AG04449 (cell line): ENCODE measurements at places on chromosomes 11 and 22.

DNA sequence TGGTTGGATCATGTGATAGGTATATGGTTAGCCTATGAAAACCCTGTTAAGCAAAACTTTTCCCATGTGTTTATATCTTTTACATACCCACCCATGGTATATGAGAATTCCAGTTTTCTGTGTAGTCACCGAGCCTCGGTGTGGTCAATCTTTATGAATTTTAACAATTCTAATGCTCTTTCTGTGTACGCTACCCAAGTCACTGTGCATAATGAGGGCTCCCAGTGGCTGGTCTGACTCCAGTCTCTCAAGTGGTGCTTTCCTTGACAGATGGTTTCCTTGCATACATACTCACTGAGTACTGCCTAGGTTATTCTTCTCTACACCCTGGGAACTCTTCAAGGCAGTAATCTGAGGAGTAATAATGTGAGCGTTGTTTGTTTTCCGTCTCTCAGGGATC is 17.6 kb downstream of the MUC15 start:
- DNase-seq: no peak

DNA sequence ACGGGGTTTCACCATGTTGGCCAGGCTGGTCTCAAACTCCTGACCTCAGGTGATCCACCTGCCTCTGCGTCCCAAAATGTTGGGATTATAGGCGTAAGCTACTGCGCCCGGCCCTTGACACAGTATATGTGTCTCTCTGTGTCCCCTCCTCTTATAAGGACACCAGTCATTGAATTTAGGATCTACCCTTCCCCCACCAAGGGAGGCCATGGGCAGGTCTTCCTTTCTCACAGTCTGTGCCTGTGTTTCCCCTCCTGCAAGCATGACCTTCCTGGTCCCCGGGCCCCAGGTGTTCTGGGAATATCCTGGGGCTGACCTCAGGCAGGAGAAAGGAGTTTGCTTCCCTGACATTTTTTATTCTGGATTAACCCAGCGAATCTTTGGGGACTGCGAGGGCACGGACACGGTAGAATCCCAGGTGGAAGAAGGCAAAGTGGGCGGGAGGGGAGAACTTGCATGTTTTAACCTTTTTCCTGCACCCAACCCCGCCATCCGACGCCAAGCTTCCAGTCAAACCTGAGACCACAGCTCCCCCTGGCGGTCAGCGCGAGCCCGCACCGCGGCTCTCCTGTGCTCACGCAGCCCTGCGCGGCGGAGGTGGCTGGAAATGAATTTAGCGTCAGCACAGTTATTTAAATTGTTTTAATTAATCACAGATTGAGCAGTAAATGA is 42.1 kb upstream of the ISX start:
- no peak for DNase-seq

DNA sequence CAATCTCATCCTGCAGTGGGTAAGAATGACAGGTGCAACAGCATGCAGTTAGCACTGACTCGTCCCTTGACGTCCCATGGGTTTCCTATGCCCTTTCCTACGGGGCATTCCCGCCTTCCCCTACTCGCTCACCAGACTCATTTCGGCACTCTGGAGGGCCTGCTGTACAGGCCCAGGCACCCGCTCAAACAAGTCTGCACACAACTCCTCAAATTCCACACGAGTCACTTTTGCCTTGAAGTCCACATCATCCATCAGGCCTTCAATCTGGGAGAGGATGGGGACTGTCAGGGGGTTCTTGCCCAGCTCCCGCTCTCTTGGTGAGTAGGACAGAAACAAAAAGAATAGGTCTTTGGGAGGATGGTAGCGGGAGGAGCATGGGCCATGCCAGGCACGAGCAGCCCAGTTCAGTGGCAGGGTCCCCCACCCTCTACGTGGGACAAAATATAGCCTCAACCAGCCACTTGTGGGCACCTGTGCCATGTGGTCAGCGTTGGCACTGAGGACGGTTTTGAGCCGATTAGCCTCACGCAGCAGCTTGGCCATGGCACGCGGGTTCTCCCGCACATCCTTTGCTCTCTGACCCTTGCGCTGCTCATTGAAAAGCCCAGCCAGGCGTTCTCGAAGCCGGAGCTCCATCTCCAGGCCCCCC is 4.7 kb downstream of the HYOU1 start:
- DNase-seq: no peak

DNA sequence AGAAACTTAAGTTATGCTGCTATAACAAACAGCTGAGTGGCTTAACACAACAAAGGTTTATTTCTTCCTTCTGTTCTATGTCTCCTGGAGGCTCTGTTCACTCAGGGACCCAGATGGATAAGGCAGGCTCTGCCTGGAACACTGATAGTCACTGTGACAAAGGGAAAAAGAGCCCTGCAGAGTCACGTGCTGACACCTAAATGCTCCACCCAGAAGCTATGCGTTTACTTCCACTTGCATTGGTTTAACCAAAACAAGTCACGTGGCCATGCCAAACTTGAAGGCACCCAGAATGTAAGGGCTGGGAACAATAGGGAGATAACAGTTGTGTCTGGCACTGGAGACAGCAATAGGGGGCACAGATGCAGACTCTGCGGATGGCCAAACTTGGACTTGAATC is 3.4 kb upstream of the MS4A15 start:
- no peak for DNase-seq

GRCh38 chr11:41868606-41869005 is 409.2 kb upstream of the LRRC4C start:
- no peak for DNase-seq

- no peak for DNase-seq
These were observed 116.4 kb downstream of the STIM1 start for GRCh38 chr11:3971756-3972404.

- DNase-seq: no peak
These were observed 135.4 kb upstream of the PLET1 start for GRCh38 chr11:112396076-112396475.

- DNase-seq: peak; percentile 44
These were observed 857.6 kb downstream of the METTL15 start for GRCh38 chr11:28965819-28966218.

DNA sequence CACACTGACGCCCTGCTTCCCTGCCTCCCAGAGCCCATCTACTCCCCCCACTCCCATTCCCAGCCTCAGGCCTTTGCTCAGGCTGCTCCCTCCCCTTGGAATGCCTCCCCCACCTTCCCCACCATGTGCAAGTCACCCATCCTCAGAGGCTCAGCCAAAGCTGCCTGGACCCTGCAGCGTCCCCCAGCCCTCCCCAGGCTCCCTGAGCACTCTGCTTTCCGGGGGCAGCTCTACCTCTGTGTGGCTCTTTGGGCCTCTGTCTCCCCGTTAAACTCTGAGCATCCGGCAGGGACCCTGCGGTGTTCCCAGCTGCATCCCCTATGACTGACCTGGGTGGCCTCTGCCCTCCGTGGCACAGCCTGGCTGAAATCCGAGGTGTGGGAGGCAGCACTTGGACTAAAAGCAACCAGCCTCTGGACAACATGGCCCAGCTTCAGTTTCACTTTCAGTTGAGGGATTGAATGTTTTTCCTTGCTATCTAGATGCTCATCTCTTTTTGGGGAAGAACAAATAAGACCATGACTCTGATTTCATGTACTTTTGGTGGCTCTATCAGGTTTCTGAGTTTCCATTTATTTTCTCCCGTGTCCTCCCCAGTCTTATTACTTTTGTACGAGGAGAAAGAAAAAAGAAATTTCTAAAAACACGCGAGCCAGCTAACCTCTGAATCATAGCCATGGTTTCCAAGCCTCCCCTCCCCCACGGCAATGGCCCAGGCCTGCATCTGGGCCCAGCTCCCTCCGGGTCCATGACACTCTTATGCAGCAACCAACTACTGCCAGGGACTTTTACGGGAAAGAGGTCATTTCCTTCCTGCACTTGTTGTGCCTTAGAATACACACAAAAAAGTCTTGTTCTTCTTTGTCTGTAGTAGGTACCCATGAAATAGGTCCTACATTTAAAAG is 3.8 kb downstream of the APOL3 start:
- no peak for DNase-seq

- no peak for DNase-seq
These were observed 8.0 kb downstream of the DENND6B start for GRCh38 chr22:50318698-50319411.

DNA sequence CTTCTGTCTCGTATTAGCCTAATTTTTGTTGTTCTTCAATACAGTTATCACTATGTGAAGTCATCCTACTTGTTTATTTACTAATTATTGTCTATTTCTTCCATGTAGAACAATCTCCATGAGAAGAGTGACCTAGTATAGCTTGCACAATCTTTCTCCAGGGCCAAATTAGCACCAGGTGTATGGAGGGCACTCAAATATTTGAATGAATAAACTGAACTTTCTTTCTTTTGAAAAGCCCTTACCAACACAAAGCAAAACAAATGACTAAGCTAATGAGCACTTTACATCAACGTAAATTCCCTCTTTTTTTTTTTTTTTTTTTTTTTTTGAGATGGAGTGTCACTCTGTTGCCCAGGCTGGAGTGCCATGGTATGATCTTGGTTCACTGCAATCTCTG is 34.2 kb downstream of the ABTB2 start:
- no peak for DNase-seq

DNA sequence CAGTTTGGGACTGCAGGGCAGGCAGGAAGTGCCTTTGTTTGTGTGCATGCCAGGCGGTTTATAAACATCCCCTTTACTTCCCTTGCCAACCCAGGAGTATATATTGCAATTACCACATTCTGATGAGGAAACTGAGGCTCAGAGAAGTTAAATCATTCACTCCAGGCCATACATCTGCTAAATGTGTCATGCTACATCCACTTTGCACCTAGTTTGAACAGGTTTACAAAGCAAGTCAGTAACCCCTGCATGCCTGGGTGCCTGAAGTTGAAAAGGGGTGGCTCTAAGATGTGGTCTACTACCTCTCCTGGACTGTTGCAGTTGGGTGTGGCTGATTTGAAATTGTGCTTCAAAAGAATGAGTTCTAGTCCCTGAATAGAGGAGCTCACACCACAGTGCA is 23.6 kb downstream of the FLI1 start:
- no peak for DNase-seq

DNA sequence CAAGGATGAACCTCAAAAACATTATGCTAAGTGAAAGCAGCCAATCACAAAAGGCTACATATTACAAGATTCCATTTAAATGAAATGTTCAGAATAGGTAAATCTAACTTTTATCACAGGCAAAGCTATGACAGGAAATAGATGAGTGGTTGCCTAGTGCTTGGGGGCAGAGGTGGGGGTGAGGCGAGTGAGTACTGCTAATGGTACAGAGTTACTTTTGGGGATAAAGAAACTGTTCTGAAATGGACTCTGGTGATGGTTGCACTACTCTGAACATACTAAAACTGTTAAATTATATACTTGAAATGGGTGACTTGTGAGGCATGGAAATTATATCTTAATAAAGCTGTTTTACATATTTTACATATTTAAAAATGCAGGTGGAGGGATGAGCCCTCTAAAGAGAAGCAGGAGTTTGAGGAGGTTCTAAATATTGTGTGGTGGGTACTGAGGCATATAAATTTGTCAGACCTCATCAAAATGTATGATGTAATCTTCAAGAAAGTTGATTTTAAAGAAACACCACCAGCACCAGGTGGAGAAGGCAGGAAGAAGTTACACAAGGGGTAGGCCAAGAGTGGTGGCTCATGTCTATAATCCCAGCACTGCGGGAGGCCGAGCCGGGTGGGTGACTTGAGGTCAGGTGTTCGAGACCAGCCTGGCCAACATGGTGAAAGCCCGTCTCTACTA is 3.6 kb downstream of the SLC43A1 start:
- DNase-seq: no peak

DNA sequence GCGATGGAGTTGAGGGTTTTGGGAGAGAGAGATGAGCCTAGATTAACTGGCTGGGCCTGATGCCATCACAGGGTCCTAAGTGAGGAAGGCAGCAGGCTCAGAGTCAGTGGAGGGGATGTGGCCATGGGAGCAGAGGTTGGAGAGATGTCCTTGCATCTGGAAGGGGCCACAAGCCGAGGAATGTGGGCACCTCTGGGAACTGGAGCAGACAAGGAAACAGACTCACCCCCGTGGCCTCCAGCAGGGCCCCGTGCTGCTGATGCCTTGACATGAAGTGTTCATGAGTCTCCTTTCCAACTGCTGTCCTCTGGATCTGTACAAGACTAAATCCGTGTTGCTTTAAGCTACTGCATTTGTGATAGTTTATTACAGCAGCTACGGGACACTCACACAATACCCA is 49.2 kb downstream of the SHISAL1 start:
- DNase-seq: no peak

GRCh38 chr11:44418456-44418830 is 108.5 kb upstream of the ALX4 start:
- DNase-seq: no peak

- DNase-seq: no peak
These were observed 2.1 kb upstream of the MTFP1 start for GRCh38 chr22:30423301-30423958.

DNA sequence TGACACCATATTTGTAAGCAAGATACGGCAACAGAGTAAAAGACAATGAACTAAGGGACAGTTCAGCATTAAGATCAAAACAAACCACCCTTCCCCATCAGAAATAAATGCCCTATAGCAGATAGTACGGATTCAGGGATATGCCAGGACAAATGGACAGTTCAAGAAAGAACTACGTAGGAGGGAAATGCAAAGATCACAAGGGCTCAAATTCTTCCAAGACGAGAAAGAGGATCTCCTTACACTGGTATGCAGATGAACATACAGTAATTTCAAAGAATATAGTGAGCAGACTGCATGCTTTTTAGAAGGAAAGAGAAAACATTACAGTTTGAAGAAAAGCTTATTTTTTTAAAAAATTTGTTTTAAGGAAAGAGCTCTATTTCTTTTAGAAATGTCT is 124.7 kb upstream of the APOA1 start:
- DNase-seq: no peak

DNA sequence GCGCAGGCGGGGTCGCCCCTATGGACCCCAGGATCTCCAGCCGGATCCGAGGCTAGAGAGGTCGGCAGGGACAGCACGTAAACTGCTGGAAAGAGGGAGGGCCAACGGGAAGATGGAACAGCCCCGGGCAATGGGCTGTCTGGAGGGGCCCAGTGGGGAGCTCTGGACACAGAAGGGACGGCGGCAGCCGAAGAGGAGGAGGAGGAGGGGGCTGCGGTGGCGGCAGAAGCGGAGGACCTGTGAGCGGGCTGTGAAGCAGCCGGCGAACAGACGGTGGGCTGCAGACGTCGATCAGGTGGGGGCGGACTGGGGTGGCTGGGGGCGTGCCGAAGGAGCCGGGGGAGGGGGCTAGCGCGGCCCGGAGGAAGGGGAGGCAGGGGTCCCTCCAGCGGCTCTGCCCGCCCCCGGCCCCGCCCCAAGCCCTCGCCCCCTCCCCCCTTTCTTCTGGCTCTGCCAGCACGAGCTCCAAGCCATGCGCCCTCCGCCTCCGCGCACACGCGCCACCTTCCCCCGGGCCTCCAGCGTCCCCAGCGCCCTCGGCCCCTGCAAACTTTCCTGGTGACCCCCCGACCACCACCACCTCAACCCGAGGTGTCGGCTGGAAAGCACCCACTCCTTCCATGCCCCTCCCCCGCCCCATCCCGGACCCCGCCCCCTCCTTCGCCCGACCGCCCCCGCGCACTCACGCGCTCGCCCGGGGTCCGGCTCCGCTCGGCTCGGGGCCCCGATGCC is 432 bp downstream of the TNKS1BP1 start:
- DNase-seq: no peak

DNA sequence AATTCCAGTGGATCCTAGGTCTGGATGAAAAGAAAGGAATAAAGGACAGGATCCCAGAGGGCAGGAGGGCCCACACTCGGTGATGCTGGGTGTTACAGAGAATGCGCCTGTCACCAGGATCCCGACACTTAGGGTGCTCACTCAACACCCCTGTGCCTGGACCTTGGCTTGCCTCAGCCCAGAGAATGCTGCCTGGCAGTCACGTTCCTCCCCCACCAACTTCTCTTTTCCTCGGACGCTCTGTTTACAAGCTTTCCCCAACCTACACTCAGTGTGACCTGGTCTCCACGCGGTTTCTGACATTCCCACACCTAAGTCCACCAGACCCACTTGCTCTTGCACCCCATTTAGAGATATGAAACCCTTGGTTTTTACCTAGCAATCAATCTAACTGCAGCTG is 38.0 kb upstream of the ETS1 start:
- no peak for DNase-seq
